A549 (cell line): ENCODE measurements at places on chromosomes 2 and 18. TPM values are rescaled to one million over a fixed set of nuclear protein-coding genes. Genes with fewer than 3 reads are reported as not detected.

The WIPF1 gene
- 13.2 to 16.4 TPM (median 16.0 TPM) in 3 replicates for polyA plus RNA-seq

The PJVK gene
- 3.6 to 5.1 TPM (median 3.6 TPM) in 3 replicates for polyA plus RNA-seq

The ABCB11 gene
- polyA plus RNA-seq: 0.01 to 0.03 TPM in 2 of 3 replicates, not detected in the other

The SF3B6 gene
- 244 to 276 TPM (median 260 TPM) in 3 replicates for polyA plus RNA-seq

The SERPINB4 gene
- polyA plus RNA-seq: 0.15 TPM in 1 of 3 replicates, not detected in the others

The SPOPL gene
- polyA plus RNA-seq: 7.2 to 8.2 TPM (median 7.4 TPM) in 3 replicates

DNA sequence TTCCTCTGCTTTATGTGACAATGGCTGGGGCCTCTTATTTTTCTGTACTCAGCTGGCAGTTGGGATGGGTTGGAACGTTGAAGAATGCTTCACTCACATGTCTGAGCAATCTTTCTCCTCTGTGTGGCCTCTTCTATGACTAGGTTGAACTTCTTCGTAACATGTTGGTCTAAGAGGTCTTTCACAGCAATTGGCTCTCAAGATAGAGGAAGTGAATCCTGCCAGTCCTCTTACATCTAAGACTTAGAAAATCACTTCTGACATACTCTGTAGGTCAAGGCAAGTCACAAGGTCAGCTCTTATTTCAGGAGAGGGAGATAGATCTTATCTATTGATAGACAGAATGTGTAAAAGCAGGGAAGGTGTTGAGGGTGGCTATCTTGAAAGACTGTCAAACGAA lies 174.1 kb downstream of the NYAP2 start:
- DNase-seq: no peak

DNA sequence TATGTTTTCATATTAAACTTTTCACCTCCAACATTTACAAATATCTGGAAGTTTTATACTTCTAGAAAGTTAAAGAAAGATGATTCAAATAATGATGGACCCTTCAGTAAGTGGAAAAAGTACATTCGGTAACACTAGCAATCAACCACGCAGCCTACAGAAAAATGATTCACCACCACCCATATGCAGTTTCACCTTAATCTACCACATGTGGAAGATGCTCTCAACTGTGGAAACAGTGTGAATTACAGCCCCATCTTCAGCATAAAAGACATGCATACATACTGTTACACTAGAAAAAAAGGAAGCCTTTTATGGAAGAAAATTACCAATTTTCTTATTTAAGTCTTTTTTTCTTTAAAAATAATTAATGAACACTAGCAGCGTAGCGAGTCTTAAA lies 1.1 kb downstream of the SLC38A11 start:
- DNase-seq: no peak

DNA sequence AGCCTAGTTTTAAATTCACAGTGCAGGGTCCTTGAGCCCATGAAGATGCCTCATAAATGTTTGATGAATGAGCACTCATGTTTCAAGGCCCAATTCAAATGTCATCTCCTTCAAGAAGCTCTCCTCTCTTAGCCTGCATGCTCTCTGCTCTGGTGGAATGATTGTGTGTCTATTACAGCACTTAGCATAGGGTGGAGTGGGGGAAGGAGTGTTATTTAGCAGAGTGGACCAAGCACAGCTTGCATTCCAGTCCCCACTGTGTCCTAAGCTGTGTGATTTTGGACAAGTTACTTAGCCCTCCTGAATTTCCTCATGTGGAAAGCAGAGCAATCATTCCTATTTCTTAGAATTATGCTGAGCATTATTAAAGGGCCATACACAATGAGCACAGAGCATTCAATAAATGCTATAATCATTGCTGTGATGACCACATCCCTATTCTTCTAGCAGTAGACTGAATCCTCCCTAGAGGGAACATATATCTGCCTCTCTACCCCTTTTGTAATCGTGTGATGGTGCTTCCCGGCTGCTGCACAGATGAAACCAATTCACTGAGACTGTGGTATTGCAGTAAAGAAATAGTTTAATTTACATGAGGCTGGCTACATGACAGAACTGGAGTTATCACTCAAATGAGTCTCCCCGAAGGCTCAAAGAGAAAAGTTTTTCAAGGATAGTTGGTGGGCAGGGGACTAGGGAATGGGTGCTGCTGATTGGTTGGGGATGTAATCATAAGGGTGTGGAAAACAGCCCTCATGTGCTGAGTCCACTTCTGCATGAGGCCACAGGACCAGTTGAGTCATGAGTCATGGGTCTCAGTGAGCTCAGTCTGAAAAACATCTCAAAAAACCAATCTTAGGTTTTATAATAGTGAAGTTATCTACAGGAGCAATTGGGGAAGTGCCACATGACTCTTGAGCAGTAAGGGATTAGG lies 173.4 kb upstream of the NDUFV2 start:
- no peak for DNase-seq

DNA sequence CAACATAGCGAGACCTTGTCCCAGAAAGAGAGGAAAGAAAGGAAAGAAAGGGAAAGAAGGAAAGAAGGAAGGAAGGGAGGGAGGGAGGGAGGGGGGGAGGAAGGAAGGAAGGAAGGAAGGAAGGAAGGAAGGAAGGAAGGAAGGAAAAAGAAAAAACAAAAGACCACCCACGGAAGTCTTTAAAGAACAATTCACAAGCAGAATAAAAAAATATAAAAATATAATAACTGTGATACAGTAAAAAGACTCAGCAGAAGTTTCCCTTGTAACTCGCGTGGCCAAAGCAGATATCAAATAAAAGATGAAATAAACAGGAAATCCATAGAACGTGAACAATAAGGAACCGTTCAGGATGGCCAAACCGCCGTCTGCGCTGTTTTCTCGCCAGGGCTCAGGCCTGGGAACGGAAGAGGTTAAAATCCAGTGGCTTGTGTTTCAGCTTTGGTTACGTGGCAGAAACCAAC lies 1.2 kb upstream of the SLC1A4 start:
- DNase-seq: no peak

DNA sequence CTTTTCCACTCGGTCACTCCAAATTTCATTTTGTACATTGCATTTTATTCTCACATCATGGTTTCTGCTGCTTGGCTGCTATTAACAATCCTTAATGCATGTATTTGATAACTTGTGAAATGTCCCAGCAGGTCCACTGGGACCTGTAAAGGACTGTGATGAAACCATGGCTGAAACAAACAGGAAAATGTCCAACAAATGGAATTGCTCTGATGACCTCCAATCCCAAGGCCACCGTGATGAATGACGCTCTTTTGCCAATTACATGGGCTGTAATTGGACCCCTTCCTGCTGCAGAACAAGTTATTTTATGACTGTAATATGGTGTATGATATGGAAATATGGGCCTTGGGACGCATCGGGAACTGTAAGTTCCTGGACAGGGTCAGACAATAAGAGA lies 224.2 kb upstream of the CXCR4 start:
- no peak for DNase-seq

GRCh38 chr18:34942276-34942675 lies 98.9 kb upstream of the MAPRE2 start:
- DNase-seq: no peak

- no peak for DNase-seq
These were observed 59.7 kb upstream of the PDK1 start for GRCh38 chr2:172496160-172496608.

DNA sequence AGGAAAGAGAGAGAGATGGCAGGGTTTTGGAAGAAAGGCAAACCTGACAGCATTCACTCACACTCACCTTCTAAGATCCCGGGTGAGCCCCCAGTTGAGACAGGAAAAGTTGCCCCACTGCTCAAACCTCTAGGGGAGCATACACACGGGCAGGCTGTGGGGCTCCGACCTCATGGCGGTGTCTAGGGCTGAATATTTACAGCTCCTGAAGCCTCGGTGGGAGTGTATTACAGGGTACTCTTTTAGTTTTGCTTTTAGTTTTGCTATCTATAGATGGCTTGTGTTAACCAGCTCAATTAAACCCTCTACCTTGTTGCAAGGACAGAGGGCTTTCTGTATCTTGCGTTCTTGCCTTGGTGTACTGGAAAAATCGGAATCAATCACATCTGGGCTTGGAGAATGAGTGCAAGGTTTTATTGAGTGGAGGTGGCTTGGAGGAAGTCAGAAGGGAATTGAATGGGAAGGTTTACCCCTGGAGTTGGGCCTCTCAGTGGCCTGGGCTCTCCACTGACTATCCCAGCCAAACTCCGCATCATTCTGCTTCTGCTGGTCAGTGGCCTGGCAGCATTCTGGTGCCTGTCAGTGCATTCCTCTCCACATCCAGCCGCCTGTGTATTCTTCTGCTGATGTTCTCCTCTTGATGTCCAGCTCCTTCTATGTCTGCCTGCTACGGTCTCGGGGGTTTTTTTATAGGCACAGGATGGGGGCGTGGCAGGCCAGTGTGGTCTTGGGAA lies 10.1 kb upstream of the IFIH1 start:
- no peak for DNase-seq

DNA sequence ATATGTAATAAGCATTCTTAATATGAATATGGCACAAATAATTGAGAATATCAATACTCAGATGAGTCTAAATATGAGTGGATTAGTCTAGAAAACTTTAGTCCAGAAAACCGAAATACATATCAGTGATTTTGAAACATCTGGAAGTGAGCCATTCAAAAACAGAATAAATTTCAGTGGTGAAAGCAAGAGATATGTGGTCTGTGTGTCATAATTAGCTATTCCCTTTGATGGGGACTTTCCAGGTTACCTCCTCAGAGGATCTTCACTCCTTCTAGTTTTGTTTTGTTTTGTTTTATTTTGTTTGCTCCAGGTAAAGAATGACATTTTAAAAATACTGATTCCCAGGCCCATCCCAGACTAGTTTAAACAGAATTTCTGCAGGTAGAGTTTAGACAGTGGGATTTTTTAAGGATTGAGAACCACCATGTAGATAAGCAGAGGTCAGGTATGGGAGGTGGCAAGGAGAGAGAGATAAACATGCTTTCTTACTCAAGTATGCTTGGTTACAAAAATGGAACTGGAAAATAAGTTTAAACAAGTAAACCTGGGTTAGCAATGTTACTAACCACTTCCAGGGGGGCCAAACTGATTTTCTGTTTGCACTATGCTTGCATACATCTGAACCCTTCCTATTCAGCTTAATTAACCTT lies 70.7 kb downstream of the NABP1 start:
- no peak for DNase-seq

DNA sequence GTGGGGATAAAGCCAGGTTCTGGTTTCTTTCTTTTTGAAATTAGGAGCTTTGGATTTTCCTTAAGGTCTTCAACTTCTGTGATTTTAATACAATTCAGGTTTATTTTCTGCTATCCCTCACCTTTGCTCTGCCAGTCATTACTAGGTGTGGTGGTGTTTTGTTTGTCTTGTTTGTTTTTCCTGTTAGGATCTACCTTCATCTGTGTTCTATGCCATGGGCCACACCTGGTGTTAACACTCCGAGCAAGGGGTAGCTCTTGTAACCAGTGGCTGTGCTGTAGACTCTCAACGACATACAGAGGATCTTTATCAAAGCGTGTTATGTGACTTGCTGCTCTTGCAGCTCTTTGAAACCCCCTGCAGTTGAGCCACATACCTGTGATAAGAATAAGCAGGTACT lies 38.6 kb downstream of the MGAT5 start:
- DNase-seq: no peak

DNA sequence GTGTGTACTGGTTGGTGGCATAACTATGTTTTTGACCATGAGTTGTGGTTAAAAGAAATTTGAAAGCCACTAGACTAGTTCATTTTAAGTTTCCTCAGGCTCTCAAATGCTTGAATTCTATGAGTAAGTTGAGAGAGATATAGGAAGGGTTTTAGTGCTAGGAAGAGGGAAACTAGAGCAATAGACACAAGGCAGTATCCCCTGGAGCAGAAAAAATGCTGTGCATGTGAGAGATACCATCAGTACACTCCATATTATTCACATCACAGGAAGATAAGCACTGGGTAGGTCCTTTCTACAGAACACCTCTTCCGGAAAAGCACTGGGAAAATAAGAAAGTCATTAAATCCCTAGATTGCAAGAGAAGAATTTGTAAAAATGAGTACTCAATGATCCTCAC lies 19.3 kb upstream of the DSG3 start:
- DNase-seq: no peak

- no peak for DNase-seq
These were observed 198.8 kb downstream of the IRS1 start for GRCh38 chr2:226600802-226601201.

DNA sequence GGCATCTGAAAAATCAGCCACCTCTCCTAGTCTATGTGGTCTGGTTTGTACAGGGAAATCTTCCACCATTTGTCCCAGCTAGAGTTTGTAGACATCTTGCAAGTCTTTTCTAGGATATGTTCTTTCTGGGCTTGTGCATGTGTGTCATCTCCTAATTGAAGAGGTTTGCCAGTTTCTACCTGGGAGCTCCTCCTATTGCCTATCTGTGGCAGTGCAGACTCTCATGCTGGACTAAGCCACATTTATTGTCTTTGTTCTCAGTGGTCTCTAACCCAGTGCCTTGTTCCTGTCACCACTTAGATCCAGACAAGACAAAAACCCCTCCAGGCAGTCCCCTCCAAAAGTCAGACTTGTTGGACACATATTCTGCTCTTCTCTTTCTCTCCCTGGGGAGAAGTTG lies 72.0 kb upstream of the MRPS9 start:
- DNase-seq: no peak

GRCh38 chr2:70966681-70967080 lies 11.7 kb upstream of the ANKRD53 start:
- DNase-seq: no peak

GRCh38 chr2:23036629-23037028 lies 348.4 kb upstream of the KLHL29 start:
- no peak for DNase-seq

DNA sequence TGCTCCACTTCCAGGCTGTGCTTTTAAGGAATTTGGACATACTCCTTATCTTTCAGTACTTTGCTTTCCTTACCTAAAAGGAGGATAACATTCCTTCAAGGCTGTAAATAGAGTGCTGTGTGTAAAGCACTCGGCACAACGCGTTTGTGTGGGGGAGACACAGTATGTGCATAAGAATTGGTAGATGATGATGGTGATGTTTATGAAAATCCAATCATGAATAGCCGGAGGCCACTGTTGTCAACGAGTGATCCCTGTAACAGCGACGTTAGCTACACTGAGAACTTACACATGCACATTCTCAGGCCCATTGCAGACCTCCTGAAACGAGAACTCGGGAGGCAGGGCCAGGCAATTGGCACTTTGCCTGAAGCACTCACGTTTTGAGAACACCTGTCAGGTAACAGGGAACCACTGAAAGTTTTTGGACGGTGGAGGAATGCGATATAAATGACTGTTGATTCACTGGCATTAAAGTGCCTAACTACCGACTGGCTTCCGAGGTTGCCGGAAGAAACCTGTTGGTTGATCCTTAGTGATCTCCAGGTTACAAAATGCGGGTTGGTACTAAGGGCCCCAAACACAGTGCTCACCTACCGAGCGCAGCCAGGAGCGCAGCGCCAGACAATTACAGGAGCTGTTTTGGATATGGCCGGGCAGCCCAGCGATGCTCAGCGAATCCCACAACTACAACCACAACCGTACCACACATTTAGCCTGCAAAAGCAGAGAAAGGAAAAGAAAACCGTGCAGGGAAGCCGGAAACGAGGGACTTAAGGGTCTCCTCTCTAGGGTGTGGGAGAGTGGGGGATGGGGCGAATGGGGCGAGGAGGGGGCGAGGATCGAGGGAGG lies 1.0 kb upstream of the MAP4K4 start:
- DNase-seq: no peak

GRCh38 chr18:47448956-47449355 lies 197.5 kb upstream of the SKOR2 start:
- DNase-seq: no peak
